ENCODE measurements at places on chromosomes 11 and 22.

DNA sequence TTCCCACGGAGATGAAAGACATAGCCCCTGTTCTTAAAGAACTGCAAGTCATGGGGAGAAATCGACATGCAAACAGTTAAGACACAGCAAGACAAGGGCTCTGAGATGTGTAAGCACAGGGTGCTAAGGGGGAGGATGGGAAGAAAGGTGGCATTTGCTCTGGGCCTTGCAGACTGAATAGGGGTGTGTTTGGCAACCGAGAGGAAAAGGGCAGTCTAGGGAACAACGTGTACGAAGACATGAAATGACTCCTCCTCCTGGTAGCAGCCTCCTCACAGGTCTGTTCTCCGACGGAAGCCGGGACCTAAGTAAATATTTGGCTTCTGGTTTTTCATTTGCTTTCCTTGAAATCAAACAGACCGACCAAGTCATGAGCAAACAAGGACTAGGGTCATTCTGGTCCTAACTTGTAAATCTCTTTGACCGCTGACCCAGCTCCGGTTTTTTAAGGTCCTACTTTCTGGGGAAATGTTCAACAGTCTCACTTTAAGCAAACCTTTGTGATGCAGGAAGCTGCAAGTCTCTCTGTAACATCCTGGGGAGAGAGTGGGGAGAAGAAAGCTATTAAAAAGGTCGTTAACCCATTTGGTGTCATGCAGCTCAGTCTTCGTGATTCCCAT lies 19.7 kb downstream of the NNMT start:
- DNase-seq, result no peak

DNA sequence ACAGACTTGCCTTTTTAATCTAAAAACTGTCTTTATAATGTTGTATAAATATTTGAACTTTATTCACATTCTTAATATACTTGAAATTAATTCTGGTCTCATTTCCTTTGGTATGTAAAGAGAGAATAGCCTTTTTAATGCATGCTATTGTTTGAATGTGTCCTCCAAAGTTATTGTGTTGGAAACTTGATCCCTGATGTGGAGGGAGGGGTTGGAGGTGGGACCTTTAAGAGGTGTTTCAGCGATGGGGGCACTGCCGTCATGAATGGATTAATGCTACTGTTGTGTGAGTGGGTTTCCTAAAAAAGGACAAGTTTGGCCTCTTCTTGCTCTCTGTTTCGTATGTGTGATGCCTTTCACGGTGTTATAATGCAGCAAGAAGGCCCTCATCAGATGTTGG lies 131.7 kb downstream of the DDX10 start:
- no peak for DNase-seq

- no peak for DNase-seq
Observed at GRCh38 chr11:134333312-134333711, 1.5 kb downstream of the GLB1L2 start.

DNA sequence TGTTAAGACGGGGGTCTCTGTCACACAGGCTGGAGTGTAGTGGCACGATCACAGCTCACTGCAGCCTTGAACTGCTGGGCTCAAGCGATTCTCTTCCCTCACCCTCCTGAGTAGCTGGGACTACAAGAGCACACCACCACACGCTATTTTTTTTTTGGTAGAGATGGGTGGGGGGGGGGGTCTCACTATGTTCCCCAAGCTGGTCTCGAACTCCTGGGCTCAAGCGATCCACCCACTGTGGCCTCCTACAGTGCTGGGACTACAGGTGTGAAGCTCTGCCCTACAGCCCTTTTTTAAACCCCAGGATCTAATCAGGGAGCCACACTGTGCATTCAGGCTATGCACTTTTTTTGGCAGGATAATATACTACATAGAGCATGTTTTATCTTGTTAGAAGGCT lies 1.4 kb upstream of the DHCR7 start:
- no peak for DNase-seq

DNA sequence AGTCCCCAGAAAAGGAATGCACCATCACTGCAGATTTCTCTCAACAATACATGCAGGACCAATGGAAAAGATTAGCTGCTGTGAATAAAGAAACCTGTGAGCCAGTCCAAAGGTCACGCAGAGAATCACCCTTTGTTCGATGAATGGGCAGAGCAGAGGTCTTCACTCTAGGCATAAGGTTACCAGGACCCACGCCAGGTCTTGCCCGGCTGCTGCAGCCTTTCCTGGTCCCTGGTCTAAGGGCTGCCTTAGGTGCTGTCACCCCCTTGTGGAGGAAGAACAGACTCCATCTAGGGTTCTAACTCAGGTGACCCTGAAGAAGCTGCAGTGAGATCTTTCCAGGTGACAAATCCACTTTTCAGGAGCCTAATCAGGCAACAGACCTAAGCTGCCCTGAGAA lies 29.0 kb upstream of the NAP1L4 start:
- no peak for DNase-seq

DNA sequence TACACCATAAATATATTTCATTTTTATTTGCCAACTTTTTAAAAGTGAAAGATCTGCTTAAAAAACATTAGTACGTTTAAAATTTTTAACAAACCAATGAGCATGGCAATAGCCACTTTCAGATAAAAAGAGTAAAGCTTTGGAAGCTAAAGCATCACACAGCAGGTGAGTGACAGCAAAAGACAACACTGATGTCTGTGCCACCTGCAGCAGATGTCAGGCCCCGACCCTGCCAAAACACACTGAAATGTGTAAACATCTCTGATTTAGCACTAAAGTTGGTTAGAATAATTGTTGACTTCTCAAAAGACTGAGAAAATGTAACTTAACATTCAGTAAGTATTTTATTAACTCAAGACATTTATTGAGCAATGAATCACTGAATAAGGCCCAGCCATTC lies 232.9 kb downstream of the DLG2 start:
- no peak for DNase-seq

- DNase-seq, result no peak
Observed at GRCh38 chr11:126246636-126247035, 22.1 kb downstream of the SRPRA start.

DNA sequence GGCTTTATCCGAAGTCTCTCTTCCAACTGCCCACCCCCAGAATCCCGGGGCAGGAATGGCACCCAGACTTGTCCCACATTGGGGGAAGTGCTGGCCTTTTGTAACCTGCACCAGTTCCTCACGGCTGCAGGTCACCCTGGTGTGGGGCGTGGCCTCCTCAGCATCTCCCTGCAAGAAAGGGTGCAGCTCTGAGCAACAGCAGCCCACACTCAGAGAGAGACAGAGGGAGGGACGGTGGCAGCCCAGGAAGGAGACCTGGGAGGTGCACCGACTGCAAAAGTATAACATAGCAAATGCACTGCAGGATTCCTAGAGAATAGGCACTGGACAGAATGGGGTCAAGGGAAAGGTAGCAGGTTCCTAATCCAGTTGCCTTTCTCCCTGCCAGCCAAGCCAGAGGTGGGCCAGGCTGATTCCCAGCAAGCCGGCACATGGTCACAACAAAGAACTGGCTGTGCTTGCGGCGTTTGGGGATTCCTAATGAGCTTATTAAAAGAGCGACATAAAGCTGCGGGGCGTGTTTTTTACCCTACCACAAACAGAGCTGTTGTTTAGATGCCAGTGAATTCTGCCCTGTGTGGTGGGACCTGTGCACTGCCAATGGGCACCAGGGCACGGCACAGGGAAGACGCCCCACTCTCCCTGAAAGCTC lies 18.2 kb upstream of the IGSF9B start:
- no peak for DNase-seq

GRCh38 chr11:11536650-11537049 lies 85.2 kb downstream of the GALNT18 start:
- no peak for DNase-seq

Data from cerebellar nuclear complex (tissue), 1 donor.